ENCODE measurements at places on chromosomes 6 and 20.
A peak's percentile ranks its signal among the peaks of the same experiment; 100 is the strongest.

DNA sequence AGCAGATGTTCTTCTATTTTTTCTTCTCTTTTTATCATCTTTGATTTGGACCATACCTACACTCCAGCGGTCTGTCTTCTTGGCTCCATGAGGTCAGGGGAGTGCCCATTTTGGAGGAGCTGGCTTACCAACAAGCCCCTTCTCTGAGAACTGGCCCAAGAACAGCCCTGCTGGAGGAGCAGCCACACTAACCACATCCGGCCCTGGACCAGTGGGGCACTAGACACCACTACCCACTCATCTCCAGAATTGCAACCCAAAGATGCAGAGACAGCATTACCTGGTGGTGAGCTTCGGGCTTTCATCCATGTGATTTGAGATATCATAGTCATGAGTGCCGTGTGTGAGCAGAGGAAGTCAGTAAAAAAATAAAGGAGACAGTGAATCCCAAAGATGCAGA, 599.4 kb upstream of the CDH4 start:
- DNase-seq = no peak

- DNase-seq = no peak
These were observed 39.8 kb downstream of the BACH2 start for GRCh38 chr6:90256698-90257485.

DNA sequence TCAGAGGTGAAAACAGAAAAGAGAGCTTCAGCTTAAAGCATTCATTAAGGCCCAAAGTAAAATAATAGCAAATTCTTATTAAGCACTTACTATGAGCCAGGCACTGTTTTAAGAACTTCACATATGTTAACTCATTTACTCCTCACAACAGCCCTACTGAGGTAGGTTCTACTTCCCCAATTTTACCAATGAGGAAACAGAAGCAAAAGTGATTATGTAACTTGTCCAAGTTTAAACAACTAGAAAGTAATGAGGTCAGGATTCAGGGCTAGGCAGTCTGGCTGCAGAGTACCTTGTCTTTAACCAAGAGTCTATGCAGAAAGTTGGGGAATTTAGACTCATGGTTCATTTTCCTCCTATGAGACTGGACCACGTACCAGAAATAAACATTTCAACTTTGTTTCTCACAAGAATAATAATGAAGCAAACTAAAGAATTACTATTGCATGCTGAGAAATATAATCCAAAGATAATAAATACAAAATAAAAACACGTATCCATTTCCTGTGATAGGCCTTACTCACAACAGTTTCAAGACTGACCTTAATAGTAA, 3.8 kb downstream of the COL21A1 start:
- no peak for DNase-seq

DNA sequence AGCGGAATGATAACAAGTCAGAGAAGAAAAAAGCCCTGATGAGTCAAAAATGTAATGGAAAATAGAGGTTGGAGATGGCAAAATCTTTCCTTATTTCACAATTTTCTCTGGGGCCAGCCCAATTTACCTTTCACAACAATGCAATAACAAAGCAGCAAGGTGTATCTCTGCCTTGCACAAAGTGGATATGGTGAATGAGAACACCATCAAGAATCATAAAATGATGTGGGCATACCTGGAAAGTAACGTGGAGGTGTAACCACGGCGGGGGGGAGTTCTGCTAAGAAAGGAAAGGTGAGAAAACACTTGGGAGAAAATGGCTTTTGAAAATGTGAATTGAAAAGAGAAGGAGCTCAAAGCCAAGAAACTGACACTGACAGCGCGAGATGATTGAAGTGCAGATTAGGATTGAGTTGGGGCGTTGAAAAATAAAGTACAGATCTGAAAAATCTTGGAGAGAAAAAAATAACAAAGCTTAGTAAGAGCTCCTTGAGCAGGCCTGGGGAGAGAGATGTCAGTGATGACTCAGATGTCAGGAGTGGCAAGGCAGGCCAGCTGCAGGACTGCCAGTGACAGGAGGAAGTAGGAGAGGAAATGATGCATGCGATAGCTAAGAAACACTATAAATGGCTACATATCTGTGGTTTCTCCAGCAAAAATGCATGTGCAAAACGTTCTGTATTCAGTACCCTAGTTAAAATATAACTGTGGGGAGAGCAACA, 26.2 kb downstream of the ARHGAP18 start:
- peak; percentile 63 for DNase-seq

GRCh38 chr20:1860446-1860845, 34.8 kb upstream of the SIRPA start:
- no peak for DNase-seq

DNA sequence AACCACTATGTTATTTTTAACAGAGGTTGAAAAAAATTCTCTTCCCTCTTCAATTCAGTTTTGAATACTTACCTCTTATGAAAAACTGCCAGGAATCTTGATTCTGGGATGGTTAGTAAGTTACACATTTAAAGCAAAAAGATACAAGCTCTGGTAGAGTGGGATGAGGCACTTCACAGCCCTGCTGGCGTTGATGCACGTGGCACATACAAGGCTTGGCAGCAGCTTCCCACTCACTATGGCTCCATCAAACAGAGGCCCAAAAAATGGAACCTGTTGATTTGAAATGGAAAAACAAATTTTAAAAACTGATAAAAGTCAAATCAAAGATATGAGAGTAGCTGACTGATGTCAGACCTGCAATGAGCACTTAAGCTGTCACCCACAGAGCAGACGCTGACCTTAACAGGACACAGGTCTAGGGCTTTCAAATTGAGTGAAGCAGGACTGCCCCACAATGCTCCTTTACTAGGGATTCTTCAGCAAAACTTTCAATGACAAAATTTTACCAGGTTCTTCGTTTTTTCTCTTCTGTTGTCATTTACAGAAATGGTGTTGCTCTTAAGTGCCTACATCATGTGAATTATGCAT, 104.9 kb downstream of the INSM1 start:
- no peak for DNase-seq

DNA sequence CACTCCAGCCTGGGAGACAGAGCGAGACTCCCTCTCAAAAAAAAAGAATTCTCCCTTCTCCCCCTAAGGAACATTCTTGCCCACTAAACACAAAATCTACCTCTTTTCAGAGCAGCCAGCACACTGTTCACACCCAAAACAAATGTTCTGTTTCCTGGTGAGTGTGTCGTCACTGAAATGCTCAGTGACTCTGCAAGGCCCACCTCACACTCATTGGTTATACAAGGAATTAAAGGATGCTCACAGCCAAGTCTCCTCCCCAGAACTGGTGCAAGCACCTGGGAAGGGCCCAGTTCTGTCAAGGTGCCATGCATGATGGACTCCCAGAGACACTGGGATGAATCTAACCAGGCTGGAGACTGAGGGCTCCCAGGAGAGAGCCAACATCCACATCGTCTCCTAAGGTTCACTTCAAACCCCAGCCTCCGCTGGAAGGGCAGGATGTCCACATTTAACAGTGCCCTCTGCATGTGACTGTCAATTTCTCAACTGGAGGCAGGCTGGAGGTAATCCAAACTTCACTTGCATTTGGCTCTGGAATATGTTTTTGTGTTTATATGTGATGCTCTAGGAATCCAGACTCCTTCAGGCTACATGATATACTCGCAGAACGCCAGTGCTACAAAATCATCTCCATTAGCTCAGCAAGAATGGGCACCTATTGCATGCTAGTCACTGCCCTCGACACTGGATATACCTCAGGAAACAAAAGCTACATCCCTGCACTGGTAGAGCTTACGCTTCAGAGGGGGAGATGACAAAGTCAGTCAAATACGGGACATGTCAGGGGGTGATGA, 7.1 kb downstream of the RRBP1 start:
- DNase-seq = no peak

- DNase-seq = no peak
These were observed 51.8 kb downstream of the ELOVL4 start for GRCh38 chr6:79895382-79896074.

DNA sequence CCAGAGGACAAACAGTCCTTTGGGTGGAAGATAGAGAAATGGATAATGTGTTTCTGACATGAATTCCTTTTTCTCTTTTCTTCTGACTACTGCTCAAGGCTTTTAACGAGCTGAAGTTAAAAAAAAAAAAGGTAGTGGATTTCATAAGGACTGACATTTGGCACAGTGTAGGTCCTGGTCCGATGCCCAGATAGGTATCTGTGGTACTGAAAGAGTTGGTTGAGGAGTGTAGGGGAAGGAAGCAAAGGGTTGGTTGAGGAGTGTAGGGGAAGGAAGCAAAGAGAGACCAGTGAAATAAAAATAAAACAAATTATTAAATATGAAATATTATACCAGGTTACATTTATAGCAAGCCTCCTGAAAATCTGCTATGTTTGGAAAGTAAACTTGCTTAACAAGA, 11.8 kb downstream of the UTRN start:
- DNase-seq = peak; percentile 51

GRCh38 chr6:50539447-50539846, 173.9 kb upstream of the TFAP2D start:
- DNase-seq = no peak

GRCh38 chr20:10578607-10579006, 95.2 kb downstream of the JAG1 start:
- DNase-seq = no peak

- no peak for DNase-seq
These were observed 161.7 kb downstream of the SYCP2 start for GRCh38 chr20:59771506-59772372.

GRCh38 chr20:1272368-1273100, 6.4 kb downstream of the SNPH start:
- no peak for DNase-seq

- DNase-seq = no peak
These were observed 159.3 kb upstream of the LAMA2 start for GRCh38 chr6:128723667-128724066.

DNA sequence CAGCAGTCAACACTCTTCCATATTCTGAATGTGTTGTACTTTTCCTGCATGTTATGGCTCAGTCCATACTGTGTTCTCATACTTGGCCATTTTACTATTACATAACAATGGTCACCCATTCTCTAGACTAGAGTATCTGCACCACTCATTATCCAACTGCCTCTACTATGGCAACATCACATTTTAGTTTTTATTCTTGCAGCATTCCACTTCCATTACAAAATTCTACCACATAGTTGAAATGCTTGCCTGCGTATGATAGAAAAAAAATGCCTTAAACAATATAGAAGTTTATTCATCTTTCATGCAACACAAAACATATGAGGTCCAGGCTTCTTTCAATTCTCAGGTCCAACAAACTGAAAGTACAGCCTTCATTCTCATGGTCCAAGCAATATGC, 128.0 kb downstream of the TENT5A start:
- DNase-seq = no peak

All from left hindlimb (tissue), 1 donor.